ENCODE measurements at places on chromosomes 3 and 15.

GRCh38 chr3:187314176-187314575 lies 22.6 kb upstream of the MASP1 start:
- DNase-seq, result no peak

DNA sequence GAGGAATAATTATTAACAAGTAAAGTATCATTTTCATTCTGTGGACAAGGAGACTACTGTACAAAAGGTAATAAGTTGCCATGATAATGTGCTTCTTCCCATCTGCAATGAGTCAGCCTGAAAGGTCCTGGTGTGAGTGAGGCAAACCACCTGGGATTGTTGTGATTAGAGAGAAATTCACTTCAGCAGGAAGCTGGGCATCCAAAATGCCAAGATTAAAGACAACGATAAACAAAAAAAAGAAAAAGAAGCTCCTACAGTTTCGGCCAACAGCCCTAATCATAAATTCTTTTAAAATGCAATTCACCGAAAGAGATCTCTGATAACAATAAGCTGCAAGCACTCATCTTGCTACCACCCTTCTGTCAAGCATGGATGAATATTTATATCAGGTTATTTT lies 507.8 kb downstream of the TUSC7 start:
- no peak for DNase-seq

DNA sequence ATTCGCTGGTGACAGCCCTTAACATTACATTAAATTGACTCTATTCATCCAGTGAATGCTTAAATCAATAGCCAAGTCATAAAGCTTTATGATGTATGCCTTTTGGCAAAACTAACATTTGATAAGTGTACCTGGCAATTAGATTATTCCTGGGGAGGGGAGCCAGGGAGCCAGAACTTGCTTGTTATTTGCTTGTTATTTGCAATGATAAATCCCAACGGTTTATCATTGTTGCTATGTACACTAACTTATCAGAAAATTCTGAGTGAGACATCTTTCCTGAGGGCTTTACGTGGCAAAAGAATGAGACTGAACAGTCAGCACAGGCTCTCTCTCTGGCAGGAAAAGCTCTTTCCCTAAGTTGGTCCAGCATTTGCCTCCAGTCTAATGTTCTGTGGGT lies 35.8 kb upstream of the FBN1 start:
- DNase-seq, result no peak

DNA sequence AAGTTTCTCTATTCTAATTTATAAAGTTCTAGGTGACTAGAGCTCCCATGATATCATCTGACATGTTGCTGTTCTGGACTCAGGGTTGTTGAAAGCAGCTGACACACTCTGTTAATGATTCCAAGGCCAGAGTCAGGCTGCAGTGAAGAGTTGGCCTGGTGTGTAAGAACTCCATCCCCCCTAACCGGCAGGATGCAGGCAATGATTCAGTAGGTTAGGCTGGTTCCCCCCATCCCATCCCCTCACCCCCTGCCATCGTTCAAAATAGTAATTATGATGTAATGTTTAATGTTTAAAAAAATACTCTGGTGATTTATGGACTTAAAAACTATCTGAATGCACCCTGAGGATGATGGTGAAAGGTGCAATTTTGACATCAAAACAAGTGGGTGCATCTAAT lies 4.6 kb upstream of the TRIM71 start:
- DNase-seq, result no peak

DNA sequence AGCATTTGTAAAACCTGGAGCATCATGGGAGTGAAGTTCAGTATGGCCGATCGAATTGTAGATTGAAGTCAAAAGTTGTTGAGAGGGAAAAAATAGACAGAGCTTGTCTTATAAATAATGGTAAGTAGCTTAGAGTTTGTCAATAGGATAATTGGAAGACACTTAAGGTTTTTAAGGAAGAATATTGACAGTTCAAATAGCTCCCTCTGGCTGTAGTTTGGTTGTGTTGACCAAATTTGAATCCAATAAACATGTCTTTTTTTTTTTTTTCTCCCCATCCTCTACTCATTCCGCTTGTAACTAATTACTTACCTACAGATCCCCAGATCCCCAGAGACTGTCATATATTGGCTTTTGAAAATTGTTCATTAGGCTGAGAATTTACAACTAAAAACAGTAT lies 677.0 kb downstream of the AGBL1 start:
- DNase-seq, result no peak

DNA sequence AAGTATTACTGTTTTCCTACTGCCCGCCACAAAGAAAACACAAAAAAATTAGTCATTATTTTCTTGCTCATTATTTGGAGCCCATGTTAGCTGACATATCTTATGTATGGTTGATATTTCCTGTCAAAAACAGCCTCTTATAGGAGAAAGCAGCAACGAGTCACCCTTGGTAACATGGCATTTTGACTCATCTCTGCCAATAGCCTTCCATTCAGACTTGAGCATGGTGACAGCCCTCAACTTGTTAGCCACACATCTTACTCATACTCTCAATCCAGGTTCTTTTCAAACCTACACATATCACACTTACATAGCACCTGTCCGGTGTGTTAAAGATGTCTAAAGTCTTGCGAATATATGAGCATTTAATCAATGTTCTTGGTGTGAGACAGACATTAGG lies 109.4 kb upstream of the SAMMSON start:
- peak; percentile 22 for DNase-seq

- no peak for DNase-seq
These were observed 5.1 kb upstream of the TM6SF1 start for GRCh38 chr15:83102346-83102745.

DNA sequence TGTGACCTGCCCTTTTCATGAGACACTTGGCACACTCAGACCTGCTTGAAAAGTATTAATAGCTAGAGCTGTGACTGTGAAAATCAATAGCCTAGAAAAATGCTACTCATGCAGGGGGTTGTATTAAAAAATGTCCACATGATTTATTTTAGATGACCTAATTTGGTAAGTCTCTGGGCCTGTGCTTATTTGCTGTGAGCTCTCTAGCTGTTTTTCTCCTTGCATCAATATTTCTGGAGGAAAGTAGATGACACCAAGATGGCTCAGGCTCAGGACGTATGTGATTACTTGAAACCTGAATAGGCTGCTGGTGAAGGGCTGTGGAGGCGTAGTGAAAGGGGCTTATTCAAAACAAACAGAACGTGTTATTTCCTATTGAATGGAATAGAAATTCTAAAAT lies 29.5 kb downstream of the KCNAB1 start:
- no peak for DNase-seq

- no peak for DNase-seq
These were observed 16.6 kb downstream of the TICRR start for GRCh38 chr15:89591834-89592233.

- DNase-seq, result peak; percentile 79
These were observed 82.0 kb downstream of the GPR156 start for GRCh38 chr3:120203016-120203415.

GRCh38 chr3:124558991-124559845 lies 171.0 kb upstream of the UMPS start:
- no peak for DNase-seq

DNA sequence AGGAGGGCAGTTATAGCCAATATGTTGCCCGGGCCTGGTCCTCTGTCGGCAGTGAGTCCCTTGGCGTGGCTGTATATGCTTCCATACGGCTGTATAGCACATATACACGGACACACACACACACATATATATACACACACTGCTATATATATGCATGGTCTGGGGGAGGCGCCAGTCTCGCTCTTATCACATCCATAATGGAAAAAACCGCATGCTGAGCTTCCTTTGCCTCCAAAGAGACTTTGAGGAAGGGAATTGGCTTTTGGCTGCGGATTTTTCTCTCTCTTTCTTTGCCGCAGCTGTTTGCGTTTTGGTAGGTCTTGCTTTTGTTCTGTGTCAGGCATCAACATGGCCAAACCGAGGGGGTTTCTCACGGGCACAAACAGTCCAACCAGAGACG lies 11.3 kb upstream of the TMEM115 start:
- DNase-seq, result peak; percentile 30

GRCh38 chr3:101842935-101843330 lies 6.4 kb upstream of the NFKBIZ start:
- DNase-seq, result no peak

- no peak for DNase-seq
These were observed 243.5 kb upstream of the SEMA6D start for GRCh38 chr15:47473832-47474231.

- DNase-seq, result no peak
These were observed 54.1 kb downstream of the RAD18 start for GRCh38 chr3:8909160-8909559.
